ENCODE measurements at places on chromosomes 1 and 21.

DNA sequence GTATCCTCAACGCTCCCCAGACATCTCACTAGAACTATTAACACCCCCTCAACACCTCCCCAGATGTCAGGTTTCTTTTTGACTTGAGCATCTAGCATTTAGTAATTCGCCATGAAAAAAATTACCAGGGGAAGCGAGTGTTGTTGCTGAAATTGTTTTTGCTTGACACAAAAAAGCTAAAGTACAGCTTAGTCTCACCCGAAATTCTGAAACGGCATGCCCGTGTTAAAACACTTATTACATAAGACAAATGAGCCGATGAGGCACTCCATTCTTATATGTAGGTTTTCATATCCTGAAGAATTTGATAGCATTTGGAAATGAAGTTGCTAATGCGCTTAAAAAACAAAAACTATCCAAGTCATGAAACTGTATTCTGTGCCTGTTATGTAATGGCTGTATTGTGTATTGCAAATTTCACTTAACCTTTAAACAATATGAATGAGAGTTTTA lies 1.3 kb upstream of the NRIP1 start:
- no peak for DNase-seq

DNA sequence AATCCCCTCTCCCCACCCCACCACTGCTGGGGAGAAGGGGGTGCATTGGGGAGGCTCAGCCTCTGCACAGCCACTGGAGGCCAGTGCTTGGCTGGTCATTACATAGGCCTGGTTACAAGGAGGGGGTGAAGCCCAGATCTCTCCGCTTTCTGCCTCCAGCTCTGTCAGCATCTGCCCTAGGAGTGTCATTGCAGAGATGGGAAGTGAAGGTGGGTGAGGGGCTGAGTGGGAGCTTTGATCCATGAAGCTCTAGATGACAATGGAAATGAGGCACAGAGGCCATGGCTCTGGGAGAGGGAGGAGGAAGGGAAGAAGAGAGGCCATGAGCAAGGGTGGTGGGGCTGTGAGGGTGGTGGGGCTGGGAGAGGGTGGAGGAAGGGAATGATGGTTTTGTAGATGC lies 411.6 kb downstream of the MATN1 start:
- DNase-seq, result no peak

DNA sequence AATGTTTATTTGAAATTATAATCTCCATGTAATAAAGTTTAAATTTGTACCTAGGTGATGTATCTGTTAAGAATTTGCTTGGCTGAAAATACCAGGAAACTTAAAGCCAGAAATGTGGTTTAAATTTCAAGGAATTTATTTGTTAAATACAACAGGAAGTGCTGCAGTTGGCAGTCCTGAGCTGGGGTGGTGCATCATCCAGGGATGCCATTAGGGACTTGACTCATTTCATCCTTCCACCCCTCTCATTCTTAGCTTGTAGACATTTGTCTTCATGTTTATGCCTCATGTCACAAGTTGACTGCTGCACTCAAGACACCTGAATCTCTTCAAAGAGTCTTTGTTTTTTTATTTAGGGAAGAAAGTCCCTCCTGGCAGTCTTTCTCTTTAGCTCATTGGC lies 175.9 kb downstream of the LHX8 start:
- peak; percentile 2 for DNase-seq

GRCh38 chr1:198633675-198634121 lies 5.1 kb upstream of the PTPRC start:
- no peak for DNase-seq

DNA sequence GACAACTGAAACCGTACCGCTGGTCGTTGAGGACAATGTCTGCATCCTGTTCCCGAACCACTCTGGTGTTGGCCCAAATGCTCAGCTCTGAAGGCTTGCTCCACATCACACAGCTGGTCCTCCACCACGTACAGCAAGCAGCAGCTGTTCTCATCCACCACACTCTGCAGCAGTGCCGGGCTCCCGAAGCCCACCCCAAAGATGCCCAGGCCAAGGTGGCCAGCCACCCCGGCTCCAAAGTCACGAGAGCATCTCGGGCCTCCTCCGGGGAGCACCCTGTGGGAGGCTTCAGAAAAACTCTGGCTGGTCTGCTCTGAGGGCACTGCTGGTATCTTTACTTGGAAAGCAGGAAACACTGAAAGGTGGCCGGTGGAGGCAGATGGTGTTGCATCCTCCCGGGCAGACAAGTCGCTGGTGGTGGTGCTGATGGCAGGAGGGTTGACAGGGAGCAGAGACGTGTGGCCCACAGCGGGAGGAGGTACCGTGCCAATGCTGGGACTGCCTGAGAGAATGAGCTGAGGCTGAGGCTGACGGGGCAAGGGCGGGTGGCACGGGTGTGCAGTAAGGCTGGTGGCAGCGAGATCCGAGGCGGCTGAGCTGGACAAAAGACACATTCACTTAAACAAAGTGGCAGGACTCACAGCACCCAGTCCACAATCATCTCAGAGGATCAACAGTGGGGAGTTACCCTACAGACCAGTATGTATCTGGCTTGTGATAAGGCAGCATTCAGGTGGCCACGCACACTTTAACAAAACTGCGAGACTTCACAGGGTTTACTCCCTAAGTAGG lies 6.5 kb upstream of the CCDC27 start:
- no peak for DNase-seq

- DNase-seq, result no peak
Measured at GRCh38 chr1:110800079-110800478, 72.9 kb upstream of the CD53 start.

- DNase-seq, result no peak
Measured at GRCh38 chr1:53305650-53306049, 22.2 kb downstream of the LRP8 start.

DNA sequence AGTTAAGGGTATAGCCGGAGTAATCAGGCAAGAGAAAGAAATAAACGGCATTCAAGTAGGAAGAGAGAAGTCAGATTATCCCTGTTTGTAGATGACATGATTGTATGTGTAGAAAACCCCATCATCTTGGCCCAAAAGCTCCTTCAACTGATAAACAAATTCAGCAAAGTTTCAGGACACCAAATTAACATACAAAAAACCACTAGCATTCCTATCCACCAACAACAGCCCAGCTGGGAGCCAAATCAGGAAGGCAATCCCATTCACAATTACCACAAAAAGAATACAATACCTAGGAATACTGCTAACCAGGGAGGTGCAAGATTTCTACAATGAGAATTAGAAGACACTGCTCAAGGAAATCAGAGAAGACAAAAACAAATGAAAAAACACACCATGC lies 45.3 kb downstream of the MAST2 start:
- DNase-seq, result no peak

GRCh38 chr1:59669752-59670312 lies 144.9 kb upstream of the HOOK1 start:
- DNase-seq, result no peak

- DNase-seq, result no peak
Measured at GRCh38 chr1:68745451-68745850, 248.6 kb upstream of the DEPDC1 start.
